Skin of body (tissue), 3 donors: ENCODE measurements at places on chromosomes 1 and 21.

DNA sequence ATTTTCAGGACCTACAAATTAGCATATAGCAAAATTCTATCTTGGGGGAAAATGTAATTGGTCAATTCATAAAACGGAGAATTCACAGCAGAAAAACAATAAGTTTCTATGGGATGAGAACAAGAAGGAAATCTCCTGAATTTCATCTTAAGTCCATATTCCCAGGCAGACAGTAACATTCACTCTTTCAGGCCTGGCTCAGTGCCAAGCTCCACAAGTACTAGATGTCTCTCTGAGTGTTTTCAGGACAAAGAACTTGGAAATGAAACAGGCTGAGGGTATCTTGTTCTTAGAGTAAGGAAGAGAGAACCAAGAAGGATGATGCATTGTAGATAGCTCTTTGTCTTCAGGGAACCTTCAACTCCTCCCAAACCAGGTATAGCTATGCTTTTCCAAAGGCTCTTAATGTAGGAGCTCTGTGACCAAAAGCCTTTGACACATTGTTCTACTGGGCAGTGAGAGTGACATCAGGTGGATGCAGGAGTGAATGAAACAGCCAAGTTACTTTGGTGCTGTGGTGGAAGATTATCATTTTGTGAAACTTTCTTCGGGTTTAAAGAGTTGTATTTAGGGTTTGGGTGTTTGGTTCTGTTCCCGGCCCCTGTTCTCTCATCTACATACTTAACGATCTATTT, 298.3 kb downstream of the GPATCH2 start:
- DNase-seq, result no peak

DNA sequence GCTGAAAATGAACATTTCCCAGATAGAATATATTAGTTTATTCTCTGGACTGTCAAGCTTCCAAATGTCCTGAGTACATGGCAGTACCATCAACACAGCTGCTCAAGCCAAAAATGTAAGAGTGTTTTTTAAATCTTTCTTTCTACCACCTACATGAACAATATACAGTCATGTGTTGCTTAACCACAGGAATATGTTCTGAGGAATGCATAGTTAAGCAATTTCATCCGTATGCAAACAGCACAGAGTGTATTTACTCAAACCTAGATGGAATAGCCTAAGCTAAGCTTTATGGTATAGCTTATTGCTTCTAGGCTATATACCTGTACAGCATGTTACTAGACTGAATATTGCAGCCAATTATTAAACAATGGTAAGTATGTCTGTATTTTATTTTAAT, 561.9 kb upstream of the ADGRL4 start:
- no peak for DNase-seq

DNA sequence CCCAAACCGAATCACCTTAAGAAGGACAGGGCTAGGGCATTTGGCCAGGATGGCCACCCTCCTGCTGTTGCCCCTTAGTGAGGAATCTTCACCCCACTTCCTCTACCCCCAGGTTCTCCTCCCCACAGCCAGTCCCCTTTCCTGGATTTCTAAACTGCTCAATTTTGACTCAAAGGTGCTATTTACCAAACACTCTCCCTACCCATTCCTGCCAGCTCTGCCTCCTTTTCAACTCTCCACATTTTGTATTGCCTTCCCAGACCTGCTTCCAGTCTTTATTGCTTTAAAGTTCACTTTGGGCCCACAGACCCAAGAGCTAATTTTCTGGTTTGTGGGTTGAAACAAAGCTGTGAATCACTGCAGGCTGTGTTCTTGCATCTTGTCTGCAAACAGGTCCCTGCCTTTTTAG, 3.6 kb downstream of the BTG2 start:
- no peak for DNase-seq

DNA sequence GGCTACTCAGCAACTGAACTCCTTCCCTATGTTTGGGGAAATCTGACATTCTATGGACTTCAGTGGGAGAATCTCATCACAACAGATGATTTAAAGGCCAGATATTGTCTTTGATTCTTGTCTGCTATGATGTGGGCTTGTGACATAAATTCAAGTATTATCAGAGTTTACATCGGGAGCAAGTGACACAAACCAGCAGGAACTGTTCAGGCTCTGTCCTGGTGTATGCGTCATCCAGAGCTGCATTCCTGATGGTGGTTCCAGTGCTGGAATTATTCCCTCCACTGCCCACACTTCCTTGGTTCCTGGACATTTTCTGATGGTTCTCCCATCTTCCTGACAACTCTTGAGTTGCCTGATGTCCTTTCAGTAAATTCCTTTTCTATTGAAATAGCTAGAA, 10.8 kb upstream of the LSM10 start:
- no peak for DNase-seq

DNA sequence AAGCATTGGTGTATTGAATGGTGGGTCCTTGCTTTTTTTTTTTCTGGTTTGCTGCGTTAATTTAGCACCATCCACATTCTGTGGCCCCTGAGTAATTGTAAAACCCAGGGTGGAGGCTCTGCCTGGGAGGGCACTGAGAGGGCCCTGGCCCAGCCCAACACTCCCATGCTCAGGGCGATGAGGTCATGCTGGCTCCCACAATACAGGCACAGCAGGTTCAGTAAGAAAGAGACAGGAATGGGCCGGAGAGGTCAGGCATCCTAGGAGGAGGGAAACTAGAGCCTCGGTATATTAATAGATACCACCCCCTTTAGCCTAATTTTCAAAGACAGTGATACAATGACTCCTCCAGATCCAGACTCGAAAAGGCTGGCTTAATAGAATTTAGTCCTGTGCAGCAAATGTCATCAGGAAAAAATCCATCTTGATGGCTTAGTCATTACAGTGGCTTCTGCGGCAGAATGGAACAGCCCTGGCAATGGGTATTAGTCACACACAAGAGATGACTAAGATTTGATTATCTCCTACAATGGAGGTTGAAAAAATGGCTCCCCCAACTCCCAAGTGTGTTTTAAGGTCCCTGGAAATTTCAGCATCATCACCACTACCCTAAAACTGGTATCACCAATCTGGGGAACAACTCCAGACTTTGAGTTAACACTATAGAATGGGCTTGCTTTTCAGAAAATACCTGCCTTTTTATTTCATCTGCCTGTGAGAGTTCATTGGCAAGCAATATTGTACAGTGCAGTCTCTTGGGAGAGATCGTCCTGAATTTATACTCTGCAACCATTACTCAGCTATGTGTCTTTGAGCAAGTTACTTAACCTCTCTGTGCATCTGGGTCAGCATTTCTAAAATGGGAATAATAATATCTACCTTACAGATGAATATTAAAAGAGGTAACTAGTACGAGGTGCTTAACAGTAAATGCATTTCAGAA, 43.9 kb upstream of the LYST start:
- no peak for DNase-seq

- no peak for DNase-seq
Observed at GRCh38 chr1:184036517-184036949, 995 bp downstream of the COLGALT2 start.

GRCh38 chr1:94247138-94248094, 10.0 kb upstream of the ARHGAP29 start:
- DNase-seq, result no peak

- DNase-seq, result peak; percentile 87
Observed at GRCh38 chr1:19390901-19391595, 78.9 kb downstream of the SLC66A1 start.

GRCh38 chr1:1304331-1305299, 3.1 kb downstream of the ACAP3 start:
- peak; percentile 68 for DNase-seq

DNA sequence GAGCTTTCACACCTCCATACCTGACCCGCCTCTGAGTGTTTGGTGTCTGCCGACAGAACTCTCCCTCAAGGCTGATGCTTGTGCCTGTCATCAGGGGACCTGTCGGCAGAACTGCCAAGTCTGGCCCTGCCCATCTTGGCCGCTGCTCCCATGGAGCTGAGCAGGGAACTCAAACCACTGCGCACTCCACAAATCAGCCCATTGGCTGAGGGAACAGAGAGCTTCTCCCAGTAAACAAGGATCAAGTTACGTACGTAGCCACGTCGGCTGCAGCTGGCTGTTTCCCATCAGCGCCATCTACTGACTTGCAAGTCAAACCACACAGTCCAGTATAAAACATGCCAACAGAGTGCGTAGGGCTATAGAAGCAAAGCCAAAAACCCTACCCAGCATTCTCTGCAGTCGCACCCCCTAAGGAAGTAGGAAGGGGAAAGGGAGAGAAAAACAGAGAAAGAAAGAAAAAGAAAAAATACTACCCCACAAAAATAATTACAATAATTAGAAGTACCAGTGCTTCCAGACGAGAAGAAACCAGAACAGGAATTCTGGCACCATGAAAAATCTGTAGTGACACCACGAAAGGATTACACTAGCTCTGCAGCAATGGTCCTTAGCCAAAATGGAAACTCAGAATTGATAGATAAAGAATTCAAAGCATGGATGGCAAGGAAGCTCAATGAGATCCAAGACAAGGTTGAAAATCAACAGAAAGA, 13.1 kb downstream of the KRTAP13-1 start:
- DNase-seq, result no peak

DNA sequence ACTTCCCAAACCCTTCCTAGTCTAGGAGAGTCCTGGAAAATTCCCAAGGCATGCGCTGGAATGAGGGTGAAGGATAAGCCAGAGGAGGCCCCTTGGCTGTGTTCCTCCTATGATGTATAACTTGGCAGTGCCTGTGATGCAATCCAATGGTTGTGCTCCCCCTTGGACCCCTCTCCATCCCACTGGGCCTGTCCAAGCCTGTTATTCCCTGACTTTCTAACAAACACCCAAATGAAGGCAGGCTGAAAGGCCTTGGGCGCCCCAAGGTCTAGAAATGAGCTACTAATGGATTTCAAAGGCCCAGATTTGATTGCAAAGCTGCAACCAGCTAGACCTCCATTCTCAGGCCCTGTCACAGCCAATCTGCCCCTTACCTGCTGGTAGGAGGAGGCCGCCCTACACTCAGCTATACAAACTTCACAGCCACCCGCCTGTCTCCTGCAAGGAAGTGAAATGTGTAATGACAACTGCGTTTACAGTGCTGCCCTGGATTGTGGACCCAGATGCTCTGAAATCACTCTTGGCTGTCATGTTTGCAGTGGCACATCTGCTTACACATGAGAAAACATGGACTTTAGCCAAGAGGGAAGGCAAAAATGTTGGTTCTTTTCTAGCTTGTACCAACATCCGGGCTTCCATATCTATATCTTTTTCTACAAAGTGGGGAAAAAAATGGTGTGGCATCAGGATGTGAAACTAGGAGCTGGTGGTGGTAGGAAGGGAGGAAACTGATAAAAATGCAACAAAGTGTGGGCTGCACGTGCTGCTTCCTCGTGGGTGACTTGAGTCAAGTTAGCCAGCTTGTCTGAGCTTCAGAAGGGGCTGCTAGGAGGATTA, 130.4 kb downstream of the TRABD2B start:
- peak; percentile 58 for DNase-seq

DNA sequence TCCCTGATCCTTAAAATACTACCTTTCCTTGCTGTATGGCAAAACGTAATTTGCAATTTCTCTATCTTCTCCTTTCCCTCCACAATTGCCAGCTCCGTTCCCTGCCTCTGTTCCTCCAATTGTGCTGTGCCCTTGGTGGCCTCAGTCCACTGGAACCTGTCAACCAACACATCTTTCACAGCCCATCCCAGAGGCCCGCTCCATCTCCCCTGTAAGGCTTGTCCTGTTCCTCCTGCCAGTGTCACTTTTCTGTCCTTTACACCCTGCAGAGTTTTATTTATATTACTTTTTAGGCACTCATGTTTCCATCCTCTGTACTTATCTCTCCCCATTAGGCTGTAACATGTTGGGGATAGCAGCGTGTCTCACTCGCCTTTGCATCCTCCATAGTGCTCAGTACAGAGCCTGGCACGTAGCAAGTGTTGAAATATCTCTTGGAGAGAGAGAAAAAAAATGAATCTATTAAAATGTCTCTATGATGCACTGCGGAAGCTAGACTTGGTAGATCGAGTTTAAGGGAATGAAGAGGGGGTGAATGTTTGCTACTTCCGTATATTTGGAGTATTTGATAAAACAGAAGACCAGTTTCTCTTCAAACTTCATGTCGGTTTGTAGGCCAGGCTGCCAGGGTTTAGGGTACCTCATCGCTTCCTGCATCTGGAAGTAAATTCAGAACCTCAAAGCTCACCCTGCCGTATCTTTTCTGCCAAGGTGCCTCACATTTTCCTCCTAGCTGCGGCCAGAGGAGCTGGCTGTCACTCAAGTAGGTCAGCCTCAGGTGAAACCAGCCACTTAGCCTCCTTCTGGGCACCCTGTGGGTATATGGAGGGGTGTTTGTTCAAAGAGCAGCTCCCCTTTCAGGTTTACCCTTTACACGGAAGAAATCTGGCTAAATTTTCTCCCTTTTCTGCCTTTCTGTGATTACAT, 303.8 kb downstream of the TM2D1 start:
- no peak for DNase-seq

- DNase-seq, result no peak
Observed at GRCh38 chr1:209825591-209826434, 2.0 kb upstream of the UTP25 start.

DNA sequence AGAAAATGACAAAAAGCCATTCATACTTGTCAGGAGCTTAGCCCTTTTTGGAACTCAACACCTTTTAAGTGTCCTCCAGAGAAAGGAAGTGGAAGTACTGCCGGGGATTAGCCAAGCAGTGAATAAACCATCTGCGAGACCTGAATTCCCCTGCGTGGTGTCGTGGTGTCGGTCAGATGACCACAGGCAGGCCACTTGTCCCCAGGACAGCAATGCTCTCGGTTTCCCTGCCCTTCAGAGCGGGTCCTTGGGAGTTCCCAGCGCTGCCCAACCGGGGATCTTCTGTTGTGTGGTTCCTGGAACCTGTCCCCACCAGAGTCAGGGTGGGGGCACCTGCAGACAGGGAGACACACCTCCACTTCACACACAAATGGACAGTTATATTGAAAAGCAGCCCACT, 9.2 kb downstream of the GPR157 start:
- DNase-seq, result no peak

- no peak for DNase-seq
Observed at GRCh38 chr1:52473039-52473438, 68.6 kb downstream of the PRPF38A start.

GRCh38 chr1:54176621-54177327, 23.1 kb downstream of the CYB5RL start:
- DNase-seq, result no peak

DNA sequence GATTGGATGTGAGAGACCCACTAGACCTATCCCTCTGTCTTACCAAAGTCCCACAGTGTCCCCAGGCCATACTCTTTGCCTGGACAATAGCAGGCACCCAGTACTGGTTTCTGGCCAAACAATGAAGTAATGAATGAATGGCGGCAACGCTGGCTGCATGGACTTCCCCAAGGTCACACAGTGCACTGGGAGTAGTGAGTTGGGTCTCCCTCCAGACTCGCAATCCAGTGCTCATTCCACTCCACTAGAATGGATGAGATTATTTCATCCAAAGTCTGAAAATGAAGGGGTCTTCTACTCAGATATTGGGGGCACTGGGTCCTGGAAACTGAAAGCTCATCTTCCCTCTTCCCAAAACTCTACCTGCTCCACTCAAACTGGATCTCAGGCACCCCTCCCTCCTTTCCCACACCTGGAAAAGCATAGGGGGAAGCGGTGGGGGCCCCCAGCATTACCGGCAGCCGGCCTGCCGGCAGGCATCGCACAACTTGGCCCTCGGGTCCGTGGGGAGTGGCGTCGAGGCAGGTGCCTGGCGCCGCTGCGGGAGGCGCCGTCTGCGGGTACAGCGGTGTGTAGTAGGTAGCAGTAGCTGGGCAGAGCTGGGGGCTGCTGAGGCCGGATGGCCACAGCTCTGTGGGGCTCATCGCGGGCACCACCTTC, 816 bp downstream of the E2F2 start:
- DNase-seq, result no peak

GRCh38 chr1:157133426-157133825, 4.8 kb downstream of the ETV3 start:
- no peak for DNase-seq
